ENCODE measurements at places on chromosomes 3 and 15. TPM values are rescaled to one million over a fixed set of nuclear protein-coding genes. Genes with fewer than 3 reads are reported as not detected.

Gene KCNMB3
- 4.9 TPM for total RNA-seq

Gene IQCF5
- total RNA-seq: not detected

Gene CHRFAM7A
- 6.4 TPM for total RNA-seq

Gene DZIP1L
- 28.6 TPM for total RNA-seq

Gene CPNE9
- total RNA-seq: 4.4 TPM

Gene NR2F2
- 22.8 TPM for total RNA-seq

Gene SOX14
- total RNA-seq: 0.73 TPM

Gene EPB42
- 1.2 TPM for total RNA-seq

Gene SLCO3A1
- total RNA-seq: 5.2 TPM

Gene ACVR2B
- total RNA-seq: 47.0 TPM

Gene ANKRD63
- 0.27 TPM for total RNA-seq

Gene FANCD2OS
- total RNA-seq: not detected

Gene NSMCE3
- total RNA-seq: 8.2 TPM

Gene IVD
- 37.3 TPM for total RNA-seq

Gene LMAN1L
- total RNA-seq: 0.09 TPM

Gene GOLGA6L7
- not detected for total RNA-seq

Gene SYNM
- total RNA-seq: 11.9 TPM

Gene MUC13
- total RNA-seq: 0.18 TPM

Gene SLC25A38
- total RNA-seq: 11.4 TPM

Gene GAP43
- total RNA-seq: 125 TPM

Gene KCNH8
- total RNA-seq: 16.0 TPM

Gene CP
- total RNA-seq: 3.1 TPM

Gene TMEM45A
- total RNA-seq: 4.0 TPM

Gene ATP8B4
- 15.3 TPM for total RNA-seq

Gene CYP1A1
- 0.18 TPM for total RNA-seq

Gene C2CD4A
- 0.73 TPM for total RNA-seq

Gene ASB14
- total RNA-seq: 0.27 TPM

Gene SEC62
- 66.9 TPM for total RNA-seq

Gene MYD88
- 3.4 TPM for total RNA-seq

Gene CILP
- total RNA-seq: 0.27 TPM

Gene CAPN3
- total RNA-seq: 1.8 TPM

Gene PLA2G4D
- total RNA-seq: 0.09 TPM

Gene MFGE8
- 67.5 TPM for total RNA-seq

Gene CCDC39
- total RNA-seq: 0.54 TPM

Gene SI
- total RNA-seq: 0.18 TPM

Gene KIF7
- total RNA-seq: 7.3 TPM

Gene TM4SF18
- total RNA-seq: 8.3 TPM

Gene ACP3
- total RNA-seq: 0.91 TPM
